Cerebellum (tissue), 4 donors: ENCODE measurements at places on chromosomes 4 and X.

- no peak for DNase-seq
Observed at GRCh38 chr4:125021189-125021588, 293.6 kb upstream of the FAT4 start.

DNA sequence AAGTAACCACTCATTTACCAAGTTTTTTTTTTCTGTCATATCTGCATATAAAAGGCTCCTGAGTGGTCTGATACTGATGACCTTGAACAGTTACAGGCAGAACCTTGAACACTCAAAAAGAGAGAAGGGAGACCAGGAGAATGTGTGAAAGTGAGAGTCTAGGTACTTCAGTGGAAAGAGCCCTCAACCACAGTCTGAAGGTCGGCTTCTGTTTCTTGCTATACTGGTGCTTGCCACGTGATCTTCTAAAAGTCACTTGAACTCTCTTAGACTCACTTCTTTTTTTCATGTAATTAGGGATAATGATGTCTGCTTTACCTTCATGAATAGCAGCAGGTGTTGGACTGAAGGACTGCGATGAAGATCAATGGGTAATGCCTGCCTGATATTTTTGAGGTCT is 22.8 kb downstream of the GABRB1 start:
- no peak for DNase-seq

- no peak for DNase-seq
Observed at GRCh38 chr4:79492148-79492547, 84.1 kb upstream of the GK2 start.

DNA sequence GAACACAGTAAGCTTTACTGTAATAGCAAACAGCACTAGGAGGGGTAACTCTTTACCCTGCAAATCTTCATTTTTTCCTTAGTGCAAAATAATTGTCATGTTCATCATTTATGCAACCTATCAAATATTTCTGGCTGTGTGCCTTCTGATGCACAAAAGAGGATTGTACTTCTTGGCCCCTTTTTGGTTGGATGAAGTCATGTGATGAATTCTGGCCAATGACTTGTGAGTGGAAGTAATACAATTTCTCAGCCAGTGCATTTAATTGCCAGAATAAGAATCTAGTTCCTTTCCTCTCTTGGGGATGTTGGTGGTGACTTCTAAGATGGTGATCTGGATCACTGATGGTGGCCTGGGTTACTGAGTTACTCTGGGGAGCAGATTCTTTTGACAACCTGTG is 37.0 kb upstream of the GATB start:
- no peak for DNase-seq

- no peak for DNase-seq
Observed at GRCh38 chr4:8167815-8168214, 9.2 kb upstream of the ABLIM2 start.
